ENCODE measurements at places on chromosomes 4 and X.
A peak's percentile ranks its signal among the peaks of the same experiment; 100 is the strongest.

DNA sequence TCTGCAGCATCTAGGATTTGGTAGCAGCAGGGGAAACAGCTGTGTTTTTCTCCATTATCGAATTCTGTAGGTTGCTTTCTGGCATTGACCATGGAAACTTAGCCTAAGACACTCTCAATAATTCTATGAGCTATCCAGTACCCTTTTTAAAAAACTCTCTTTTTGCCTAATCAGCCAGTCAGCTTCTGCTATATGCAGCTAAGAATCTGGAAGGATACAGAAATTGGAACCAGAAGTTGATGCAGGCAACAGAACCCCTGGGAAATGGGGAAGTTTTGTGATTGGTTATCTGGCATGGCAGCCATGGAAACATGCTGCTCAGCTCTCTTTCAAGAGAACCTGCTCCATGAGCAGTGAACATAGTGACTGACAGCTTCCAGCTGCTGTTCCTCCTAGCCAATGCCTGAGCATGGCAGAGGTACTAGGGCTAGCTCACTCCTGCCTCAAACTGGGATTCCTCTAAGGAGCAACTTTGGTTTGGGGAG lies 417.6 kb upstream of the MAOA start:
- no peak for DNase-seq

- no peak for DNase-seq
Observed at GRCh38 chrX:151004085-151004484, 20.9 kb downstream of the HMGB3 start.

GRCh38 chr4:111266937-111267336 lies 644.1 kb upstream of the PITX2 start:
- no peak for DNase-seq

- no peak for DNase-seq
Observed at GRCh38 chr4:11297201-11297600, 131.5 kb downstream of the HS3ST1 start.

- no peak for DNase-seq
Observed at GRCh38 chrX:34810364-34810763, 132.2 kb upstream of the FAM47B start.

- DNase-seq = no peak
Observed at GRCh38 chr4:188619456-188620149, 480.4 kb downstream of the TRIML1 start.

- DNase-seq = no peak
Observed at GRCh38 chr4:114509340-114509739, 89.3 kb upstream of the UGT8 start.

DNA sequence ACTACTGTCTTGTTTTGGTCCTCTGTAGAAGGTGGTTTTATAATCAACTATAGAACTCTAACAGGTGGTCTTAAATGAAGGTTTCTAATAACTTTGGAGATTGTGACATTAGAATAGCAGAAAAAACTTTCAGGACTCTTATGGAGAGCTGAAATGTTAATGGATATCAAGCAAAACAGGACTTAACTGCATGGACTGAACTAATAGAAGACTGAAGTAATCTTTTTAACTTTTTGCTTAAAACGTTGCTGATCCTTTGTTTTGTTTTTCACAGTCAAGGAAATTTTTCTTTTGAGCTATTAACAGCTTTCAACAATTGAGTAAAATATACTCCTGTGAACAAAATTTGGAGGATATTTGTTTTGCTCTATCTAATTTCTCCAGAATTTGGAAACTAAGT lies 17.2 kb downstream of the NXT2 start:
- DNase-seq = no peak

- DNase-seq = peak; percentile 7
Observed at GRCh38 chr4:8468746-8469535, 28.4 kb downstream of the TRMT44 start.

DNA sequence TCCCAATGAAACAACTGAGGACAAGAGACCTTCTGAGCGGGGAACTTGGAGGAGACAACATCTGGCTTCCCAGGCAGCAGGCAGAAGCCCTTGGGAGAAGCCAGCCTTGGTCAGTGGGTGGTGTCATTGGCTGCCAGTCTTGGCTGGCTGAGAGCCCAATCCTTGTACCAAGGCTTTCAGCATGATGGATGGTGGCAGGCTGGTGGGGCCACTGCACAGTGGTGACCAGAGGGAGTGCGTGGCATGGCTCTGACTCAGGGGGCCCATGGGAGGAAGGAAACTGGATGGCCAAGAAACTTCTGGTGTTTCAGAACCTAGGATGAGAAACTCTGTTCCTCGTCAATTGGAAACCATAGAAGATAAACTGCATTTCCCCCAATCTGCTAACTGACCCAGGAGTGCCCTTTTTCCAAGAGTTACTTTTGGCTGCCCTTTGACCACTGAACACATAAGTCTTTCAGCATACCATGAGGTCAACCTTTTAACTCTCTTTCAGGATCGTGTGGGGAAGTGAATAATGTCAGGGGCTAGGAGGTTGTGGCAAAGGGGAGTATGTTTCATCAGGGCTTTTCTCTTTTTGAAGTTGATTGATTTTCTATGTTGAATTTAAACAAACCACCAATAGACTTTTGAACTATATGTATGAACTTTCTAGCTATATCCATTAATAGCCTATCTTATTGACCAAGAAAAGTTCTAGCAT lies 60.9 kb downstream of the SOWAHB start:
- DNase-seq = no peak

DNA sequence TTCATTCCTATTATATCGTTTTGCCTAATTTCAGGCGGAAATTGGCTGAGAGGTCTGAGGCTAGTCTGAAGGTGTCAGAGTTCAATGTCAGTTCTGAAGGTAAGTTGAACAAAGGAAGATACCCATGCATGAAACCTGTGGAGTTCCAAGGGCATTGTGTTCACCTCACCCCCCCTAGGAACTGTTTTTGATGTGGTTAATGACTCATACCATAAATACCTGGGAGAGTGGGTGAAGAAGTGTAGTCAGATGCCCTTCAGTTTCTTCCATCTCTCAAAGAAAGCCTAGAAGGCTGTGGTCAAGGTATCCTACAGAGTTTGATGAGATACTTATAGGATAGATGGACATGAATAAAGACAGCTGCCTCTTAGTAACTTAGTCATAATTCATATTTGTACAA lies 2.7 kb downstream of the UTP14A start:
- no peak for DNase-seq

- DNase-seq = no peak
Observed at GRCh38 chr4:150323406-150324325, 245.4 kb downstream of the DCLK2 start.

DNA sequence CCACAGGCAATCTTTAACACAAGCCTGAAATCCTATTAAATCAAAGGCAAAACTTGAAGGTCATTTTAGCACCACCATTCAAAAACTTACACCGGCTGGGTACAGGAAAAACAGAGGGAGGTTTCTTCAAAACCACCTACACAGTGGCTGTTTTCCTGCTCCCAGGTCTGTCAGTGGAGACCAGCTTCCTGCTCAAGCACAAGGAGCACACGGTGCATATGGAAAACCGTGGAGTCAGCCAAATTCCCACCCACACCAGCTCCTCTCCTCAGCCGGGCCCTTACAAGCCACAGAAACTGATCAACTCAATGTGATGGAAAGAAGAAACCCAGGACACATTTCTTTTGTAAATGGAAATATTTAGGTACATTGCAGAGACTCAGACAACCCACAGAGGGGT lies 14.3 kb upstream of the FAM241A start:
- DNase-seq = no peak

GRCh38 chr4:117164338-117164737 lies 79.0 kb upstream of the TRAM1L1 start:
- no peak for DNase-seq

DNA sequence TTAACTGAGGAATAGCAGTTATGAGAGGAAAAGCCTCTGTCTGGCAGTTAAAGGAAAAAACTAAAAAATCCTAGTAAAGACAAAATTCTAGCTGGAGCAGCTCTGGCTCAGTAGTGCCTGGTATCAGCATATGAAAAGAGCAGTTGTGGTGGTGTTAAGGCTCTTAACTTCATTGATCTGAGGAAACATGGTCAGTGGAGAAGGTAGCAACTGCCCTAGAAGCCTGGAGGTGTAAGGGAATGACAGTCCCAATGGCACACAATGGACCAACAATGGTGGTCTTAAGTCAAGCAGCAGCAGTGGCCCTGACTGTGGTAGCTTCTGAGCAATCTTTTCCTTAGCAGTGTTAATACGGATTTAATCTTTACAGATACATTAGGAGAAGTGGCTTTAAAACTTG lies 189.6 kb upstream of the POF1B start:
- DNase-seq = no peak

- no peak for DNase-seq
Observed at GRCh38 chrX:14357314-14357713, 172.0 kb upstream of the GLRA2 start.

DNA sequence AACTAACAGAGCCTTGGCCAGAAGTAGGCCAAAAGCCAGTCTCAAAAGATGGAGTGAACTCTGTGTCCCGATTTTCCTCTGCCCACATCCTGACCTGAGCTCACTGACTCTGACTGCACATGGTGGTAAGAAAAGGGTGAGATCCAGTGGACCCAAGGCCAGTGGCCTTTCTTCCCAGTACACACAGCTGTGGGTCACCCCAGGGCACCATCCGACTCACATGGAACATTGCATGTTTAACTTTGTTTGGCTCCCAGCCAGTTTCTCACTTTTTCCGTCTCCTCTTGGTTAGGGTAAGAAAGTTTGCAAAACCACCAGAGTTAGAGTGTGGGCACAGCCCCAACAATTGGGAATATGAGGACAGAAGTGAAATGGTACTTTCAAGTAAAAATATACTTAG lies 69.8 kb downstream of the GAB1 start:
- DNase-seq = no peak

DNA sequence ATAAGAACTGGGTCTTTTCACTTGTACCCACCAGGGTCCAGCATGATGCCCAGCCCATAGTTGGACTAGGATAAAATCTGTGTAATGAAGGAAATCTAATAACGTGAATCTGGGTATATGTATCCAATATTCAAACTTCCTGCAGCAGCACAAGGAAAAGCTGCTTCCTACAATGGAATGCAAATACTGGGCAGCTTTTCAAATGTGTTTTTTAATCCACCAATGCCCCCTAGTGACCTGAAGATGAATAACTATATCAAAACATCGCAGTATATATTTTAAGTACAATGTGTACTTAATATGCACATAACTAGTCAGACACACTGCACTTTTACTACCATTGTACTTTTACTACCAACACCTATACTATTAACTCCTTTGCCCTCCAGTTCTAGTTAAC lies 5.3 kb downstream of the APOO start:
- no peak for DNase-seq

DNA sequence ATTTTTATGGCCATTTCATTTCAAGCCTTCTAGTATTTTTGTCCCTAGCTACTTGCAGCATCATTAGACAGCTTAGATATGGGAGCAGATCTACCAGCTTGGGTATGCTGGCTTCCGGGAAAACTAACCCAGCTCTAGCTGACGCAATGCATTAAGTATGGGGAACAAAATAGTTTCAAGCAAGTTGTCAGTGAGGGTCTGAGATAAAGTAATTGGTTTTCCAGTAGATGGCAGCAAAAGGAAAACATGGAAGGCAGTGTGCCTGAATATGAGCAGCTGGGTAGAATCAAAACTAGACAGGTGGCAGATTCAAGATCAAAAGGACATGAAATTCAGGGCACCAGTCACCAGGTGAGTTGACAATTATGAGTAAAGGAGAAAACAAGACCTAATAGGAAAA lies 340.9 kb upstream of the CTSO start:
- no peak for DNase-seq
